ENCODE measurements at places on chromosomes 4 and X. TPM values are rescaled to one million over a fixed set of nuclear protein-coding genes. Genes with fewer than 3 reads are reported as not detected.

DNA sequence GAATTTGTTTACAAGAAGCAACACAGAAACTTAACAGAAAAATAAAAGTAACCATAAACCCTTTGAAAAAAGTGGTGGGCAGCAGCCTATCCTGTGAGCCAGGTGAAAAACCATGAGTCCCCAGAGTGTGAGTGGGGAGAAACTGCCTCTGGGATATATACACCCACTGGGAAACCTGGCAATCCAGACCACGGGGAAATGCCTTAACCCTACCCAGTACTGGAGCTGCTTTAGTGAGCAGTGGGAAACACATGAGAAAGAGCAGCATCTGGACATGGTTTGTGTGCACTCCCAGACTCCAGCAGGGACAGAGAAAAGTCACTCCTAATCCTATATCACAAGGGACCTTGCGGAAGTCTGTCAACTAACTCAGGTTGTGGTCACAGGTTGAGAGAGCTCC, 39.4 kb downstream of the UGT2A2 start:
- DNase-seq, result no peak

DNA sequence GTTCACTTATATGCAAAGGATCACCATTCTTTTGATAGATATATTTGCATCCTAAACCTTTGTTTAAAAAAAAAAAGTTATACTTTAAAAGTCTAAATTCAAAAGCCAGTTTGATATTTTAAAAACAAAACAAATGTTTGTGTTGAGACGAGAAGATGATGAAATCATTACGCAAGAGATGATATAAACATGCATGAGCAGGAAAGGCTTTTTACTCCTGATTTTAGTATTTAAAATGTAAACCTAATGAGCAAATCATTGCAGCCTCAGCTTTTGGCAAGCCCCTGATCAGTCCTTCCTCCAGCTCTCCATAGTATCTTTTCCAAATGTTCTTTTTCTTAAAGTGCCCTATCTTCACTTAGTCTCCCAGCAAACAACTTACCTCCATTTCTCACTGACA, 115.6 kb downstream of the ARAP2 start:
- DNase-seq, result no peak

DNA sequence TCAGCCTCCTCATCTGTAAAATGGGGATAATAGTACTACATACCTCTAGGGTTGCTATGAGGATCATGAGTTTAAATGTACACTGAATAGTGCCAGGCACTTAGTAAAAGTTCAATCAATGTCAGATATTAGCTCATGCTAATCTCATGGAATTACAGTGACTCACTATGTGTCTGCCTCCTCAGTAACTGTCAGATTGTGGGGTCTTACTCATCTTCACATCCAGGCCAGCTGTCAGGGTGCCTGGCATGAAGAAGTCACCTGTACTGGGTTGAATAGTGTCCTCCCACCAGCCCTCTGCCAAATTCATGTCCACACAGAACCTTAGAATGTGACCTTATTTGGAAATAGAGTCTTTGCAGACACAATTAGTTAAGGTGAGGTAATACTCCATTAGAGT, 54.3 kb upstream of the STIM2 start:
- no peak for DNase-seq

The CFP gene
- 0.68 TPM for polyA plus RNA-seq

DNA sequence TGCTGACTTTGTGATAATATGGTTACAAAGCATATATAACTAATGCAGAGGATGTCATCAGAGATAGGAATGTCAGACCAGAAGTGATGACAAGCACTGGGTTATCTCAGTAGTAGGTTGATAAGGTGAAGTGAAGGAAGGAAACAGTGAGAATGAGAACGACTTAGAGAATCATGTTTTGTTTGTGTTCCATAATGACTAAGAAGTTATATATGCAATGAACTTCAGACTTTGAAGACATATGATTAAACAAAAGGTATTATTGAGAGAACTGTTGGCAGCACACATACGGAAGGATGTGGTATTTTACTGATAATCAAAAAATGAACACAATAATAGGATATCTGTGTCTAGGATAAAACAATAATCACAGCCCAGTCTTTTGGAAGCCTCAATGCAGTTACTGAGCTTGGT, 18.3 kb upstream of the HHIP start:
- no peak for DNase-seq

The ZFP92 gene
- polyA plus RNA-seq, result 0.75 TPM

The GAGE1 gene
- polyA plus RNA-seq, result not detected

The FRG2 gene
- not detected for polyA plus RNA-seq

DNA sequence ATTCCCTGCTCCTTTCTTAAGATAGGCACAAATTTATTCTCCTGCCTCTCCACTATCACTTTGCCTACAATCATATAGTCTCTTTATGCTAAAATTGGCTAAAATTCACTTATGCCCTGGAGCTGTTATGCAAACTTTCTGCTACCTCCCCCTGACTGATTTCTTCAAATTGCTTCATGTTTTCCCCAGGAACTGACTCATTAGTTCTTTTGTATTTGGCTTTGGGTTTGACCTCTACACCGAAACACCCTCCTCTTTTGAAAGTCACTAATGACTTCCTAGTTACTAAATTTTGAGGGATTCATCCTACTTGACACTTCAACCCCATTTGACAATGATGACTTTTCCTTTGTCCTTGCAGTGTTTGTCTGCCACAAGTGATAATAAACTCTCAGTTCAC, 222.6 kb downstream of the NDST4 start:
- no peak for DNase-seq

- no peak for DNase-seq
Measured at GRCh38 chrX:35244796-35245508, 302.4 kb downstream of the FAM47B start.

The ARMCX4 gene
- 21.8 TPM for polyA plus RNA-seq

GRCh38 chr4:149370785-149371420, 444.7 kb downstream of the IQCM start:
- DNase-seq, result no peak

The NAP1L2 gene
- polyA plus RNA-seq, result 2.8 TPM

The CNKSR2 gene
- 1.2 TPM for polyA plus RNA-seq

The UCP1 gene
- polyA plus RNA-seq, result 0.17 TPM

DNA sequence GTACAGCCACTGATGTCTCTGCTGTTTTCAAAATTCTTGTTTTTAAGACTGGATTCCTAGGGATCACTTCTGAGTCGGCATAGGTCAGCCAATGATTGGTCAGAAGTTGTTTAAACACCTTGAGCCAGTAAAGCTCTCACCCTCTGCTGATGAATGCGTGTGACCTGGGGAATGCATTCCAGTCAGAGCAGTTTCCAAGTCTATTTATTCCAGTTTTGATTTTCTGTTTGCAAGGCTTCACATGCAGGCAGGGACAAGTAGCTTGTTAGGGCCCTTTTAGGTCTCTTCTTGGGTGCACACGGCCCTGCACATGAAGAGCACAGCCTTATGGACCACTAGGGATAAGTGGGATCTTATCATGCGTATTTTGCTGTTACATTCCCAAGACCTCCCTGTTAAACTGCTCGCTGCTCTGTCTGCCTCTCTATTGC, 47.0 kb downstream of the KLHL15 start:
- DNase-seq, result no peak

GRCh38 chrX:144566592-144566991, 680.7 kb upstream of the SPANXN1 start:
- DNase-seq, result no peak

GRCh38 chr4:86286726-86287125, 73.1 kb downstream of the MAPK10 start:
- no peak for DNase-seq

- no peak for DNase-seq
Measured at GRCh38 chr4:109682875-109683274, 20.4 kb downstream of the CASP6 start.

GRCh38 chr4:30073011-30073710, 647.0 kb upstream of the PCDH7 start:
- DNase-seq, result no peak

The ETFDH gene
- polyA plus RNA-seq, result 31.8 TPM

GRCh38 chr4:102196221-102196620, 149.1 kb downstream of the SLC39A8 start:
- DNase-seq, result no peak

- no peak for DNase-seq
Measured at GRCh38 chr4:39514888-39515401, 12.3 kb downstream of the UGDH start.

GRCh38 chr4:170049766-170050165, 23.6 kb upstream of the MFAP3L start:
- no peak for DNase-seq

- DNase-seq, result no peak
Measured at GRCh38 chrX:9612146-9612505, 147.3 kb downstream of the TBL1X start.

The TLR3 gene
- 14.2 TPM for polyA plus RNA-seq

DNA sequence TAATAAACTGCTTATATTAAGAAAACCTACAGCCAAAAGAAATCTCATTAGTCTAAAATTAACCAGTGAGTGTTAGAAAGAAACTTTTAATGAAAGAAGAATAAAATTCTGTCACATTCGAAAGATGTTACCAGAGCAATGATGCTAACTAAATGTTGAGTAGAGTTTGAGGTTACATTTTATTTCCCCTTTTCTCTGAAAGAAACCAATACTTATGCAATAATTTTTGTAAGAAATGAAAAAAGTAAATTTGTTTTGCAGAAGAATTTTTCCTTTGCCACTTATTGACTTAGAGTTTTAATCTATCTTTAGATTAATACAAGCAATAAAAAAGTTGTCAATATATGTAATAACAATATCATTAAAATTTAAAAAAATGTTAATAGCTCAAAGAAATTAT, 574.0 kb upstream of the GALNTL6 start:
- DNase-seq, result no peak

The NSUN7 gene
- polyA plus RNA-seq, result 11.7 TPM

DNA sequence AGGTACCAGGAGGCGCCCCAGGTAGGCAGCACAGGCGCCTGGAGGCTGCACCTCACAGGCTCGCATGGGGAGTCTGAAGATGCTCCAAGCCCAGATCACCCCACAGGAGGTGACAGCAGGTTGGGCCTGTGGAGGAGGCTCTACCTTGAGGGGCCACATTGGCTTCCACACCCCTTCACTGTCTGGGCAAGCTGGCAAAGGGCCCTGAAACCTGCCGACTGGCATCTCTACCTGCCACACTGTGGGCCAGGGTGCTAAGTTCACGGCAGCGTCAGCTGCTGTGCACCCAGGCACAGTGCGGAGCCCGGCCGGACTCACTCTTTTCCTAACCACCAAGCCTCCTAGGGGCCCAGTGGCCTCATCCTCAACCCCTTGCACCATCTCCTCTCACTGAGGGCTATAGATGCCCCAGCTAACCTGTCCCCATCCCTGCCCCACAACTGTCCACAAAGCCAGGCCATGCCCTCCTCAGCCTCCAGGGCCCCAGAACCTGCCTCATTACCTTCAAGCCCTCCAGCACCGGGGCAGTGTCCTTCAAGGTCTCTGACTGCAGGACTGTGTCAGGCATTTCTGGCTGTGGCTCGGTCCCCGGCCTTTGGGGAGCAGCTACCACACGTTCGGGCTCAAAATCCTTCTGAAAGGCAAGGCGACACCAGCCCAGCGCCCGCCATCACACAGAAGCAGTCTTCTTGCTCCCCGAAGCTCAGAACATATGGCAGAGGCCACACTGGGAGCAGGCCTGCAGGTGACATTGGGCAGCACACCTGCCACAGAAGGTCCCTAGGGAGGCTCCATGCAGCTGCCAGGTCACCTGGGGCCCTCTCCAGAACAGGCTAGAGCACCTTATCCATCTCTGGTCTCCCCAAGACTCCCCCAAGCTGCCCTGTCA, 28.8 kb downstream of the FGFR3 start:
- no peak for DNase-seq

DNA sequence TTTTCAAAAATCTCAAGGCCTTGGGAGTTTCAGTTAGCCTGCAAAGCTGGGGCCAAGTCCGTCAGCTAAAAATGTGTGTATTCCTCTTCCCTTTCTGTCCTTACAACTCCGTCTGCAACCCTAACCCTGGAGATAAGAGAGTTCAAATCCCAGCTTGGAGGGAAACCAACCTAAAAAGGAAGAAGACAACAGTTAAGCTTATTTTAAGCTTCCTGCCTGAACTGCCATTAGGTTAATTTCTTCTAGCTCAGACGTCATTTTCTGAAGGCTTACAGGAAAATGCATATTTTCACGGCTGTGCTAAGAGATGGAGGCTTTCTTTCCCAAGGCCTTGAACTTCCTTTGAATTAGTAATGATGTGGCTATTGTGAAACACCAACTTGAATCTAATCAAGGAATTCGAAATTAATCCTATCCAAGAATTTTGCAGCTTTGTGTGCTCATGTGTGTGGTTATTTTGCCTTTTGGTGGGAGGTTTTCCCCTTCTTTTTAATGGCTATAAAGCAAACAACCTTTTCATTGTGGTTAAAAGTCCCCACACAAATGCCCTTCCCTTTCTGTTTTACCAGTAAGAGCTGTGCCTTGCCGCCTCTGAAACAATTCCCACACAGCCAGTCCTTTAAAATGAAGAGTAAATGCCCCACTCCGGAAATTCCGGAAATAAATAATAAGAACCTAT, 103.5 kb downstream of the IRF2 start:
- no peak for DNase-seq

The VCX gene
- polyA plus RNA-seq, result not detected

All from right renal cortex interstitium (tissue), 3 donors.